IMR-90 (cell line): ENCODE measurements at places on chromosomes 4 and X. TPM values are rescaled to one million over a fixed set of nuclear protein-coding genes. Genes with fewer than 3 reads are reported as not detected.

DNA sequence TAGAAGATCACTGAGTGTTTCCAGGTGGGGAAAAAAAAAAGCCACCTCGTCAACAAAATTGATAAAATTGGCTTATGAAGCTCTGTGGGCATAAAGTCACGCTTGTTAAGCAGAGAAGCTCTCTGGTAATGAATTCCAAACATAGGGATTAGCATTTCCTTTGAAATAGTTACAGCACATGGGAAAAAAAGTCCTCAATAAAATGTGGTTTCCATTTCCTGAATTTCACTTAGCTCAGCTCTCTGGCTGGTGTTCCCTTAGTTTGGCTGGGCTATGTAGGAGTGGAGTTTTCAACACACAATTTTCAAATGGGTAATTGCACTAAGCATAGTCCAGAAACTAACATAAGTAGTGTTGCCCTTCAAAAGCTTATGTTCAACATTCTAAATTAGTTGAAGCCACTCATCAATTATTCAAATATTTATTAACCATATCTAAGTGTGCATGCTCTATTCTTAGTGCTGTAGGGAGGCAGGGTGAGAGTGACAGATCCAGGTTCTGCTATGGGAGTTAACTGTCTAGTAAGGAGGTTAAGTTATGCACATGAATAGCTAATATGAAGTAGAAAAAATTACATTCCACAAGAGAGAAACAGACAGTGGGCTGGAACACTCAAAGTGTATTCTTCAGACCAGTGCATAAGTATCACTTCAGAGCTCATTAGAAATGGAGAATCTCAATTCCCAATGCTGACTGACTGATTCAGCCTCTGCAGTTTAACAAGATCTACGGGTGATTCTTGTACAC is 445.7 kb downstream of the SMARCA1 start:
- no peak for DNase-seq

- DNase-seq: peak; percentile 71
These were observed 27.2 kb upstream of the SEC24B start for GRCh38 chr4:109406337-109406931.

Gene CYBB
- not detected in 2 replicates for total RNA-seq

Gene AFM
- not detected in 2 replicates for total RNA-seq

GRCh38 chrX:30880058-30880457 is 9.0 kb downstream of the TAB3 start:
- DNase-seq: no peak

GRCh38 chr4:109947918-109948317 is 35.2 kb downstream of the EGF start:
- DNase-seq: no peak

- DNase-seq: no peak
These were observed 17.0 kb downstream of the ADH6 start for GRCh38 chr4:99202094-99202493.

Gene HTR2C
- not detected in 2 replicates for total RNA-seq

Gene C1GALT1C1
- 15.2 and 22.5 TPM in 2 replicates for total RNA-seq
